ENCODE measurements at places on chromosomes 4 and X.

- no peak for DNase-seq
Measured at GRCh38 chrX:7158468-7158990, 10.6 kb upstream of the PUDP start.

DNA sequence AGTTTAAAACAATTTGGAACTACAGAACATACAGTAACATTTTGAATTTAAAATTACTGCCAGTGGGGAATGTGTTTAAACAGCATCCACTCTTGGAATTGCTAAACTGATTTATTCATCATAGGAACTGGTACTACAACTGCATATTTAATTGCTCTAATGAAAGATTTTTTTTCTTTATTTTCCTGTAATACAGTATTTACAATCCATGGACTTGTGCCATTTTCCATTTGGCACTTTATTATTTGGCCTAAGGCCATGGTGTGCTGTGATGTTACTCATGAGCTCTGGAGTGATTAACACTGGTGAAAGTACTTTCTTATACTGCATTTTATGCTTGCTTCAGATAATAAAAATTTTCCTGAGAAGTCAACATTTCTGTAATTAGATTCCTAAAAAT, 69.7 kb upstream of the NUDT6 start:
- DNase-seq = no peak

- DNase-seq = no peak
Measured at GRCh38 chr4:138269175-138269574, 27.0 kb upstream of the SLC7A11 start.

DNA sequence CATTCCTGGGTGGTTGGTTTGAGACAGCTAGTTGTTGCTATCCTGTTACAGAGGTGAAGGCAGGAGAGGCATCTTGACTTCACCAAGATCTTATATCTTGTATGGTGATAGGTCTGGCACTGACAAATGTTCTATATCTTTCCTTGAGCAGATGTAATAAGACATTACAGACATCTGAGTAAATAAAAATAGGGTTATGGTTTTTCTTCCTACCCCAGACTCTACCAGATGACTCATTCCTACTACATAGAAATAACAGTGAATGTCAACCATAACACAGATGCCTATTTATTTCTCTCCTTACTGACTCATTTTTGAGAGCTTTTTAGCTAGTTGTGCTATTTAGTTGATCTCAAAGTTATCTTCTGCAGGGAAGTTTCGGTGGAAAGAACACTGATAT, 21.9 kb downstream of the HNRNPH2 start:
- DNase-seq = no peak

DNA sequence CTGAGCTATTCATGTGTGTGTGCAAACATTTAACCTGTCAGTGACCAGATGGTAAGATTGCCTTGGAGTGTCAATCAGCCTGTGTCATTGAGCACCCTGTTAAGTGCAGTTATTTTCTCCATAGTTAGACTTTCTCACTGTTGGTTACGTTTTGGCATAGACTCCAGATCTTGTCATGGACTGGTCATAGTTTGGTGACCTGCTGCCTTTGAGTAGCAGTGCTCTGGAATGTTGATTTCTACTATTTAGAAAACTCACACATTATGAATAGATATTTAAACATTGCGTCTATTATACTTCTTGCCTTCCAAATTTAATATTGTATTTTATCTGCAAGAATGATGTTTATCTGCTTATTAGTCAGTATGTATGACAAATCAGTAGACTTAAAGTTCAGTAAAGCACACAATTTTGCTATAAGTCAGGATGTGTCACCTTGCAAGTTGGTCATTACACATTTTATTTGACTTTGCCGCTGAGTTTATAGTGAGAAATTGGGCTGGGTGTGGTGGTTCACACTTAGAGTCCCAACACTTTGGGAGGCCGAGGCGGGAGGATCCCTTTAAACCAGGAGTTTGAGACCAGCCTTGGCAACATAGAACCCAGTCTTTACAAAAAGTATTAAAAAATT, 42.4 kb downstream of the KIAA0232 start:
- no peak for DNase-seq

- no peak for DNase-seq
Measured at GRCh38 chr4:180436361-180436760, 1806.8 kb upstream of the TENM3 start.

- DNase-seq = no peak
Measured at GRCh38 chr4:1804638-1805492, 11.8 kb downstream of the FGFR3 start.

GRCh38 chr4:51885363-51885762, 42.4 kb downstream of the DCUN1D4 start:
- DNase-seq = no peak

GRCh38 chrX:133150730-133151129, 53.8 kb upstream of the USP26 start:
- DNase-seq = no peak

DNA sequence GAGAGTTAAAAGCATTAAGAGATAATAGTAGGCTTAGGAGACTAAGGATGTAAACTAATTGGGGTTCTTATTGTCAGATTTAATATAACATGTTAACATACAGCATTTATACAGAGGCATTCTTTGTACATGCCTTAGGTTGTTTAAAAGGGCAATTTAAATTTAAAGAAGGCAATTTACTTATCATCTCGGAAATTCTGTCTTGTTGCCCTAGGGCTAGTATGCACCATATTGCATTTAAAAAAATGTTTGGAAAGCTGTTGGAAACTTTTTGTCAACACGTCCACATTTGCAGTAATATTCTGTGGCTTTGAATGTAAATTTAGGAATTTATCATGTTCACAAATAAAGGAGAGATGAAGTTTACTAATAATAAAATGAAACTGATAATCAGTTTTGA, 25.5 kb downstream of the GALNT7 start:
- no peak for DNase-seq

DNA sequence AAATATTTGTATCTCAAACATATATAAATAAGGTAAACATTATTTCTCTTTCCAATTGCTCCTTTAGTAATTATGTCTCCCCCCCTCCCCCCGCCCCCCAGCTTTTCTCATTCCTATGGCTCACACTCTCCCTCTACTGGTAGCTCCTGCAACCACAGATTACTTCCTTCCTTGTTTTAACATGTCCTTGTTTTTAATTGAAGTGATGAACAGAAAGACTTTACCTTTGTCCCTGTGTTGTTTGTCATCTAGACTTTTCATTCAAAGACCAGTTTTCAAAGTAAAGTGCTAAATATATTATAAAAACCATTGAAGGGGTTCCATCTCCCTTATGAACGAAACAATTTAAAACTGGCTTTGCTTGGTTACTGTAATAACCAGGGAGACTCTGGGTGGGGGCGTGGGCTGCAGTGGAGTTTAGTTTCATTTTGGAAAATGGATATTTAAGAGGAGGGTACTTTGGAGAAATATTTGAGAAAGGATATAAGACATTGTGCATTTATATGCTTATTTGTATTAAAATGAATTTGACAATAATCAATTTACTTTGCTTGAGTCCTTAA, 352.9 kb downstream of the RAPGEF2 start:
- DNase-seq = no peak

GRCh38 chr4:107210450-107211239, 174.5 kb upstream of the DKK2 start:
- no peak for DNase-seq

- DNase-seq = no peak
Measured at GRCh38 chrX:134181275-134181660, 55.7 kb upstream of the CCDC160 start.

- no peak for DNase-seq
Measured at GRCh38 chr4:106762666-106763443, 273.3 kb downstream of the DKK2 start.

GRCh38 chrX:130304587-130305368, 34.9 kb upstream of the SLC25A14 start:
- no peak for DNase-seq

DNA sequence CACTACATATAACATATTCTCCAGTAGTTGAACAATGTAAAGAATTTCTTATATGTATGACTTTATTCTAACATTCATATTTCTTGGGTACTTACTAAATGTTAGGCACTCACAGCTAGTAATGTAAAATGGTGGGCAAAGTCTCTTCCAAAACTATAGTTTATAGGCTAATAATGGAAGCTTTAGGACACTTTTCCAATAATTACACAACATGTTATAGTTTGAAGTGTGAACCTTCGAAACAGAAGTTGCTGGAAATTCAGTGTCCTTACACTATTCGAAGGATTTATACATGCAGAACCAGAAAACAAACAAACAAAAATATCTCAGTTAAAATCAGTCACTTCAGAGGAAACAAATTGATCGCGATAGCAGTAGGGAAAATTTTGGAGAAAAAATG, 212.6 kb downstream of the DMD start:
- no peak for DNase-seq

GRCh38 chr4:2755821-2756690, at the start of gene TNIP2:
Gene TNIP2 (minus strand): TSS chr4:2756336. CDS start chr4:2756289, 47 bp downstream.
- DNase-seq = peak; percentile 93

DNA sequence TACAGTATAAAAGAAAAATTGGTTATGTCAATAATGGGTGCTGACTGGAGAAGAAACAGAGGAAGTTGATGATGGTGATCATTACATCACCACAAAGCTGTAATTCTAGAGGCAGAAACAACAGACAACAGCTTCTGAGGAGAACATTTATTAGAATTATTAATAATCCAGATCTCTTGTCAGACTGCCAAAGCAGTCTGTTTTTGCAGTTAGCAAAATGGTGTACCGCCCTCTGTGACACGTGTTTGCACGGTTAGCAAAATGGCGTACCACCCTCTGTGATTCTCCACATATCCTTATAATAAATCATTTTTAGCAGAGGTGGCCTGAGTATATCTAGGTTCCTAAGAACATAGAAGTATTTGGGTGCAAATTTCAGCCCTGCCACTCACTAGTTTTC, 154.0 kb upstream of the TENT5D start:
- DNase-seq = no peak

DNA sequence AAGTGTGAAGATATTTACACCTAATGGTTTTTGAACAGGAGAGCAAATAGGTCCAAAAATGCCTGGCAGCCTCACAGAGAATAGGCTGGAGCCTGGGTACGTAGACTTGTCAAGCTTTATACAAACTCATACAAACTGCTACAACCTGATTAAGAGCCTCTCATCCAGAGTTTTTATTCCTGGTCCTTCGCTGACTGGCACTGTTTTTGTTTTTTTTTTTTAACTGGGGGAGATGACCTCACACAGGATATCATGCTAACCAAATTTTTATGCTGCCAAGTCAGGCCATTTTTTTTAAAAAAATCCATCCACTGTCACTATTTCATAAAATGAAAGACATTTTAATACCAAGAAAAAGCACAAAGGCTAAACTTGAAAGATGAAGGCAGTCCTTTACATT, 1.9 kb downstream of the FAM114A1 start:
- DNase-seq = no peak

DNA sequence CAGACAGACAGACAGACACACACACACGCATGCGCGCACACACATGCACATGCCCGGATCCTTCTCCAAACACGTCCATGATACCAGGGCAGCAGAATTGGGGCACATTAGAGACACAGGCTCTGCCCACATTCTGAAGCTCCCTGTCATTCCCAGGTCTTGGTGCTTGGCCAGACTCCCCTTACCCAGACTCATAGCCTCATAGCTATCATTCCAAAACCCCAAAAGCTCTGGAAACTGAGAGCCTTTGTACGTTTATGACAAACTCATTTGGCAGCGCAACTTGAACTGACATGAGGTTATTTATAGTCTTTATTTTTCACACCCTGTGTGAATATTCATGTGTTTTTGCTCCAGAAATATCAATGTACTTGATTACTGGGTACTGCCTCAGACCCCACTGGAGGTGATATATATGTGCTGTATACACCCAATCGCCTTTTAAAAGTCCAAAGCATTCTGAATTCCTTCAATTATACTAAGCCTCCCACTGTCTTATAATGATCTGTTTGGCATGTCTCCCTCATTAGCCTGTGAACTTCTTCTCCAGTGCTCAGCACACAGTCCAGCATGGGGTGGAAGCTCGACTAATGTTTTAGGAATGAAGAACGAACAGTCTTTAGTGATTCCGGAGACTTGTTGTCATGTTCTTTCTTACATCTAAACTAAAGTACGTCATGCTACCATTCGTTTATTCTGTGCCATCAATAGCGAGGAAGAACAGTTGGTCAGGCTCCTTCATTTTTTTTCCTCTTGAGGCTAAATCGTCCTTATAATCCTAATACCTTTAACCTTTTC, 45.0 kb downstream of the RTL9 start:
- no peak for DNase-seq

DNA sequence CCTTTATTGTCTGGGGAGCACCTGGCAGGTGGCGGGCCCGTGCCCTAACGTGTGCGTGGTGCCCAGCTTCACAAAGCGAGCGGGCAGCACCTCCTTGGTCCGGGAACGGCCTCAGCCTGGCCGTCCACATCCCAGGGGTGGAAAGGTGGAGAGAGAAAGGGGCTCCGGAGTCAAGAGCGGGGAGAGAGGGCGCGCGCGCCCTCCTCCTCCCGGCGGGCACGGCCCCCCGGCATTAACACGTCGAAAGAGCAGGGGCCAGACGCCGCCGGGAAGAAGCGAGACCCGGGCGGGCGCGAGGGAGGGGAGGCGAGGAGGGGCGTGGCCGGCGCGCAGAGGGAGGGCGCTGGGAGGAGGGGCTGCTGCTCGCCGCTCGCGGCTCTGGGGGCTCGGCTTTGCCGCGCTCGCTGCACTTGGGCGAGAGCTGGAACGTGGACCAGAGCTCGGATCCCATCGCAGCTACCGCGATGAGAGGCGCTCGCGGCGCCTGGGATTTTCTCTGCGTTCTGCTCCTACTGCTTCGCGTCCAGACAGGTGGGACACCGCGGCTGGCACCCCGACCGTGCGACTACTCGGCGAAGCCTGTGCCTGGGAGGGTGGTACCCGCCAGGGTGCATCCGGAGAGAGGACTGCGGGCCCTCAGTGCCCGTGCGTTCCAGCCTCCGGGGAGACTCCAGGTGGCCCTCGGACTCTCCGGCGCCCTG, at the start of gene KIT:
Gene KIT, plus strand, starts transcription at position 407 of the 701 bp plus-strand sequence. Its CDS starts 58 bp downstream, at position 465.
- peak; percentile 19 for DNase-seq

GRCh38 chr4:172155838-172156345, 342.7 kb downstream of the GALNTL6 start:
- DNase-seq = no peak

GRCh38 chrX:74324131-74324530, 20.2 kb downstream of the ZCCHC13 start:
- DNase-seq = no peak

- DNase-seq = no peak
Measured at GRCh38 chrX:143437439-143437838, 79.8 kb downstream of the SPANXN3 start.

- no peak for DNase-seq
Measured at GRCh38 chrX:28787206-28787605, 200.0 kb downstream of the IL1RAPL1 start.

- DNase-seq = no peak
Measured at GRCh38 chrX:134599184-134599914, 58.9 kb downstream of the PLAC1 start.

GRCh38 chr4:1326751-1327525, 20.1 kb upstream of the UVSSA start:
- DNase-seq = no peak

DNA sequence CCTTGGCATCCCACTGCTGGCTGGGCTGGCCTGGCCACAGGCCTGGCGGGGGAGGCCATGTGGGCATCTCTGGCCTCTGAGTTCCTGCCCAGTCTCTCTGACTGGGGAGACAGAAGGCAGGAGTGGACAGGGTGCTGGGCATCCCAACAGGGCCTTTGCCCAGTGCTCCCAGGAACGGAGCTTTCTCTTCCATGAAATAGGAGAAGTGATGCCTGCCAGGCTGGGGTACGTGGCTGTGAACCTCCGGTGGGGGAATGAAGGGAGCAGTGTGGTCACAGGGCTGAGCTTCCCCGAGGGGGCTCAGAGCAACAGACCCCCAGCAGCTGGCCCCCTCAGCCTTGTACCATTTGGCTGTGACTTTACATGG, 40.4 kb upstream of the HMX1 start:
- no peak for DNase-seq
